ENCODE measurements at places on chromosomes 7 and 10.

- no peak for DNase-seq
Observed at GRCh38 chr7:148264933-148265557, 325.5 kb upstream of the C7orf33 start.

DNA sequence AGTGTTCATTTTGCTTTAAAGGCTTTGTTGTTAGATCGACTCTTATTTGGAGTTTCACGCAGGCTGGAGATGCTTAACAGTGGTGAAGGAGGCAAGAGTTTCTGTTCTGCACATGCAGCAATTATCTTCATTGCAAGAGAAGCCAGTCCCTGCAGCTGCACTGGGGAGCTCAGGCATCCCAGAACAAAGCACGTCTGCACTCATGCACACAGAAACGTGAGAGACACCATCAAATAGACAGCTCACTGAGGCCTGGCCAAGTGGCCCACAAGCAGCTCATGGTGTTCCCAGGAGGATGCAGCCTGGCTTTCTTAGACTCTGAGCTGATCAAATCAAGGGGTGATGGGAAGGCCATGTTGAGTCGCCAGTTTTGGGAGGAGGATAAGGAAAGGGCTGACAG is 246.1 kb downstream of the CREB5 start:
- no peak for DNase-seq

DNA sequence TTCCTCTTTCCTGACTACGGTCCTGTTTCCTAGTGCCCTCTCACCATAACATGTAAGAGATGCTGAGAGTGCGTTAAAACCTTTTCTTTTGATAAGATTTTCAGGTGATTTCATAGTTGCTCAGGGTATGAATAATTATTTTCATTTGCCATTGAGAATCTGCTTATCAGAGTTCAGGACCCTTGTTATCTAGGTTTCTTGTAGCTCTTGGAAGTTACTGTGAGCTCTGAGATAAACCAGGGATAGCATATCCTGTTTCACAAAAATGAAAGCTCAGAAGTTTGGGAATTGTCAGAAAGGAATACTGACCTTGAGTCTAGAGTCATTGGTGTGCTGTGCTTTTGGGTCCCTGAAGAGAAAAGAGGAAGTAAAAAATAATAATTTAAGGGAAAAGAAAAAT is 76.8 kb upstream of the PRKG1 start:
- DNase-seq, result no peak

GRCh38 chr7:54921116-54921515 is 97.7 kb upstream of the EGFR start:
- no peak for DNase-seq

DNA sequence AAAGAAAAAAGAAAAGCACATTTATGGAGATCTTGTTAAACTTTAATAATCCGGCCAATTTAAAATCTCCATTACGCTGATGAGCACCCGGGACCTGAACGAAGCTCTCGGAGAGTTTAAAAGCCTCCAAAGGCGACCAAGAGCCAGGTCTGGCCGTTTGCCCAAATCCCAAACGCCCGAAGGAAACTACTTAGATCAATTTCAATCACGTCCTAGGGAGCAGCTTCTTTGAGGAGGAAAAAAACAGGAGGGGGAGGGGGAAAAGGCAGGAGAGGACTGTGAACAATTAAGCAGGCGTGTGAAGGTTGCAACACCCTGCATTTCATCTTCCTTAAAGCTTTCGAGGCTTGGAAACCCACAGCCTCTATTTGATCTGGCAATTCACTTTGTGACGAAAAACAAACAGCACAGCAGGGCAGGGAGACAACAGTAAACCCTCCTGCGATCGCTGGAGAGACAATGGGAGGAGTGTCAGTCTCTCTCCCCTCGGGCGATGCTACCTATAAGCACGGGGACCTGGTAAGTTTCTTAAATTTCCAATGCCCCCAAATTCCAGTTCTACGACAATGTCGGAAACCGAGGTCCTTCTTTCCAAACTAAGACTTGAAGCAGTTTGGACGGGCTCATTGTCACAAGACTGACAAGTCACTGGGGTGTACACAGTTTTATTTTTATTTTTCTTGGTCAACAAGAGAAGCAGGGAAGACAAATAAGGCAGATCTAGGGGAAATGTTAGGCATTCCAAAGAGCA is 1.2 kb downstream of the KLF6 start:
- DNase-seq, result no peak

DNA sequence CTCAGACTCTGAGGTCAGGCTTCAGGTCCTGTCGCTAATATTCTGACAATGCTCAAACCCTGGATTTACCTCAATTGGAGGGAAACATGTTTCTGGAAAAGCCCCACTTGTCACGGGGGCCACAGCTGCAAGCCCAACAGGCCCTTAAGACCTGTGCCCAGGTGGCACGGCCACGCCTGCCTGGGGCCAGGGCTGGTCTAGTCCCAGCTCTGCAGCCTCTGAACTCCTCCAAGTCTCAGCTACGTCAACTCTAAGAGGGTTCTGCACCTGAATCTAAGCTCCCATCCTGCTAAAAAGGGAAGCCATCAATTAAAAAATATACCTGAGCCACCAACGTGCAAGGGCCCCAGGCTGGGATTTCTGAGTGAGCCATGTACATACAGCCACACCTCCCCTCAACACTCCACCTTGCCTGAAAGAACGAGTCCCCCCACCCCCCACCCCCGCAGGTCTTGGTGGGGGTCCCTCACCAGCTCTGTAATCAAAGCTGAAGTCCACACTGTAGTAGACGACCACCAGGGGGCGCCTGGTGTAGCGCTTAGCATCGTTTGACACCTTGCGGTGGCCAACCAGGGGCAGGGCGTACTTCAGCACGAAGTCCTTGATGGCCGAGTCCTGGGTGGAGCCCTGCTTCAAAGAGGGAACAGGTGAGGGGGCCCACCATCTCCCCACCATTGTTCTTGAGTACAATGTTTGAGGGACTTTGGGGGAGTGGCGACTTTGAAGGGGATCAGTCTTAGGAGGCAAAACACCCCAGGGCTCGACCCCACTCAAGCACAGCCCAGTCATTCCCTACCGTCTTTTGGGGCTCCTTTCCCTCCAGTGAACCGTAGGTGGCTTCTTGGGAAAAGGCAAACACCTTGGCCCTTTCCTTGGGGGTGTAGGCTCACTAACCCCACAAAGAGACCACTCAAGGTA is 22.6 kb downstream of the PDIA4 start:
- peak; percentile 83 for DNase-seq

GRCh38 chr7:87574630-87575029 is 26.1 kb downstream of the ABCB1 start:
- DNase-seq, result no peak

- no peak for DNase-seq
Observed at GRCh38 chr10:79452174-79452611, 6.8 kb upstream of the ZCCHC24 start.

DNA sequence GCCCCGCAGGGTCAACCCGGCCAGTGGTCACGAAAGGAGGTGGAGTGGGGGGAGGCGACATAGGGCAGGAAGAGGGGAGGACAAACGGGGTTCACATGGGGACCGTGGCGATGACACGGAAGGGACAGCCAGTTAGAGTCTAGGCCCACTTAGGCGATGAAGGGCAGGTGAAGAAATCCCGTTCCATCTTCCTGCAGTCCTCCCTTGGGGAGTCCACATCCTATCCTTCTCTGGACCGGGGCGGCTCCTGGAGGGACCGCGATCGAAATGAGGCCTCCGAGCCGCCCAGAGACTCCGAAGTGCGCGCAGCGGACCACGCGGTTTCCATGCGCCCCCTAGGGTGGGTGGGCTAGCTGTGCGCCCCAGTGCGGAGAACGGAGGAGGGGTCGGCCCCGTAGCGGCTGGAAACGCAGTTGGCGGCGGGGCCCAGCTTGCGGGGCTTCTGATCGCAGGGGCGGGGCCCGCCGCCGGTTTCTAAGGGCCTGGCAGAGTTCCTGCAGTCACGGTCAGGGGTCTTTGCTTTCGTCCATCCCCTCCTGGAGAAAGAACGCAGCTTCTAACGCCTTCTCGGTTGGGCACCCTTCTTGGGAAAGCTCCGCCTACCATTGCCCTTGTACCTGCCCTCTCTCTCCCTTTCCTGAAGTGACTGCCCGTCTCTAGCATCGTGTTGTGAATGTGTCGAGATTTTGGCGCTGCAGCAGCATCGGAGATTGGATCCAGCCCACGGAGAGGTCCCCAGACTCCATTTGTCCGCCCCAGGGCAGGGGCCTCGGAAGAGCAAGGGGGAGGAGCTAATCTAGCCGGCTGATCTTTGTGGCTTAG is 17.9 kb upstream of the TMEM225B start:
- DNase-seq, result peak; percentile 89

- no peak for DNase-seq
Observed at GRCh38 chr10:30495687-30496086, 61.7 kb downstream of the MAP3K8 start.

DNA sequence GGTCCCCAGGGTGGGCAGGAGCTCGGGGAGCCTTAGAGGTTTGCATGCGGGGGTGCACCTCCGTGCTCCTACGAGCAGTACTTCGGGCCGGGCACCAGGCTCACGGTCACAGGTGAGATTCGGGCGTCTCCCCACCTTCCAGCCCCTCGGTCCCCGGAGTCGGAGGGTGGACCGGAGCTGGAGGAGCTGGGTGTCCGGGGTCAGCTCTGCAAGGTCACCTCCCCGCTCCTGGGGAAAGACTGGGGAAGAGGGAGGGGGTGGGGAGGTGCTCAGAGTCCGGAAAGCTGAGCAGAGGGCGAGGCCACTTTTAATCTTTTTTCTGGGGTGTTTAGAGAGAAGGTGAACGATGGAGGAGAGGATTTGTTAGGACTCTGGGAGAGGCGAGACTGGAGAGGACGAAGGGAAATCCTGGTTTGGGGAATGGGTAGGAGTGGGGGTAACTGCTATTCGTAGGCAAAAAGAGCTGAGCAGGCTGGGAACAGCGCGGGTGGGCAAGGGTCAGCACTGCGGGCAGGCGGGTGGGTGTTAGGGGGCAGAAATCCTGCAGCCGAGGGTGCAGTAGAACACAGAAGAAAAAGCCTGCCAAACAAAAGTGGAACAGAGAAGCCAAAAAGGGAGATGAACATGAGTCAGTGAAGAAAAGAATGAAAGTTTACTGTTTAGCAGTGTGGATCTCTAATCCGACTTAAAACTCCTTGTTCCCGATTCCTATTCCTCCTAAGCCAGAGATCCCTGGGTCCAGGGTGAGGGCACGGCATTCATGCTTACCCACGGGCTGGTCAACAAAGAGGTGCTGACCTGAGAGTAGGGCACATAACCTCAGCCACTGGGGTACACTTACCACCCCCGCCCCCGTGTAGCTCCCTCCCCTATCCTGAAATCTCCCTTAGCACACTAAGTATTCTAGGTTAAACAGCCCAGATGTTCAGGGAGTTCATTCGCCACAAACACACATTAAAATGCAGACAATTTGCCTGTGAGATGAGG is 26.9 kb downstream of the PRSS2 start:
- no peak for DNase-seq

DNA sequence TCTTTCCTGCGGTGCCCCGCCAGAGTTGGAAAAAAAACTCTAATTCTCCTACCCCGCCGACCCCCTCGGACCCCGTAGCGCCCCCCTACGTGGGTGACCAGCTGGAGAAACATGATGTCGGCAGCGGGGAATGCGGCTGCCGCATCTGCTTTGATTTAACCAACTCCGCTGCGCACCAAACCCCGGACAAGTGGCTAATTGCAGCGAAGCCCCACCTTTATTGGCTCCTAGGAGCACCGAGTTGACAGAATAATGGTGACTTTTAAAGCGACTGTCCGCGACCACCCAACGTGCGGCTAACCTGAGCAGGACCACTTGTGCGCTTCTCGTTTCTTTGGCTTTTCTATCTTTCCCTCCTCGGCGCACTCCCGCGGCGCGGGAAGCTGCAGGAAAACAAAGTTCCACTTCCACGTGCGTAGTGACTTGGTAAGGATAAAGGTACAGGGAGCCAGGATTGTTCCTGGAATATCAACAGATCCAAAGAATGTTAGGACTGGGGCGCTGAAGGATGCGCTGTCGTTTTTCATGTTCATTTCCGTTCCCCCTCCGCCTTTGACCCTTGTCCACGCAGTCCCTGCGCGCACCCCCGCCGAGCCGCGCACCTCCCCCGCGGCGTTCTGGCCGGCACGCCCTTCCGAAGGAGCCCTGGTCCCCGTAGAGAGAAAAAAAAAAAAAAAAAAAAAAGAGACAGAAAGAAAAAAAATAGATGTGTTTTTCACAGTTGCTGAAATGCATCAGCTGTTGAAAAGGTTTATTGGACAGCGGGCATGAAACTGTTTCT is 1.4 kb downstream of the WNT16 start:
- DNase-seq, result peak; percentile 52

DNA sequence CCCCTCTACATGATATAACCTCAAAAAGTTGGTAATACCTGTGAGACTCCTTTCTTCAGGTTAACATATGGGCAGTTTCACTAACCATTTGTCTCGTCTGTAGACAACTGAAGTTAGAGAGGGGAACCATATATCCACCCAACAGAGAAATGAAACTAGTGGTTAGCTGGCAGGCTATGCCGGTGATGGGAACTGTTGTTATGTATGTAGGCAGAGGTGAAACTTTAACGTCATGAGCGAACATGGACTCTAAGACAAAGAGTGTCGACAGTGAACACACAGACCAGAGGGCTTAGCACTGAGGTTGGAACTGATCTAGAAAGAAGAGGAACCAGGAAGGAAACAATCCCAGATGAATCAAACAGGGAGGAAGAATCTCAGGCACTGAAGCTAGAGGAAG is 112.4 kb downstream of the ELMO1 start:
- no peak for DNase-seq

GRCh38 chr7:122677149-122677548 is 21.8 kb downstream of the RNF133 start:
- DNase-seq, result no peak

DNA sequence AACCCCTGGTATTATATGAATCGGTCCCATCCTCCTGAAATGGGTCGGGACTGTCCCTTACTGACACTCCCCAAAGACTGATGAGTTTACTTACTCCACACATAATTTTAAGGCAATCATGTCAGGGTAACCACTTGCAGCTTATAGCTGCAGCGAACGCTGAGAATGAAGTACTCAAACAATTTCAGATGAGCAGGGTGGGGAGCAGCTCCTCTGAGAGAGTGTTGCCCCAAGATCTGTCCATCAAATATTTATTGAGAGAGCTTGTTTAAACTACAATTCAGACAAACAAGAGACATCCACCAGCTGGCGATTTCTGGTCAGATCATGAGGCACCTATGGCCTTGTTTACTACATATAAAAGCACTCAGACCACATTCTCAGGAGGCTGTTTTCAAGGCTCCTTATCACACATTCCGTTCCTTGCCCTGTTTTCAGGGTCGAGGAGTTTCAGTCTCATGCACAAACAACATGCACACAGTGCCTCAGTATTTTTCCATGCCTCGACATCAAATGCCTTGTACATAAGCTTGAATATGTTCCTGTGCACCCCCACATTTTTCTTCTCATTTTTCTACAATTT is 80.1 kb downstream of the THSD7A start:
- no peak for DNase-seq

- DNase-seq, result no peak
Observed at GRCh38 chr7:30751696-30752273, at the start of gene INMT. INMT (plus strand) TSS chr7:30752135; CDS start chr7:30752151, 16 bp downstream.

DNA sequence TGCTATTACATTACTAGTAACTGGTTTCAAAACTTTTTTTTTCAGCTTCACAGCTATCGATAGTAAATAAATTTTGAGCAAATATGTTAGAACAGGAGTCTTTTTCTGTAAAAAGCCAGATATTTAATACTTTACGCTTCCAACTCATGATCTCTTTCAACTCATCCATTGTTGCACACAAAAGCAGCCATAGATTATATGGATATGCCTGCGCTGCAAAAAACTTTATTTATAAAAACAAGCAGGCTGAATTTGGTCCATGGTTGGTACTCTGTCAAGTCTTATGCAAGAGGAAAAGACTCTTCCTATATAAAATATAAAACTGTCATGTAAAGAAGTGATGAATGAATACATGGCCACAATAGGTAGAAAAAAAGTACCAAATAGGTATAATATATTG is 31.1 kb downstream of the WASL start:
- no peak for DNase-seq

- no peak for DNase-seq
Observed at GRCh38 chr10:971150-971542, 17.1 kb upstream of the GTPBP4 start.

- no peak for DNase-seq
Observed at GRCh38 chr10:815338-816090, 116.0 kb downstream of the LARP4B start.

Data from nephron progenitor cell (in vitro differentiated cells).